K562 (cell line): ENCODE measurements at places on chromosomes 12 and 14.

DNA sequence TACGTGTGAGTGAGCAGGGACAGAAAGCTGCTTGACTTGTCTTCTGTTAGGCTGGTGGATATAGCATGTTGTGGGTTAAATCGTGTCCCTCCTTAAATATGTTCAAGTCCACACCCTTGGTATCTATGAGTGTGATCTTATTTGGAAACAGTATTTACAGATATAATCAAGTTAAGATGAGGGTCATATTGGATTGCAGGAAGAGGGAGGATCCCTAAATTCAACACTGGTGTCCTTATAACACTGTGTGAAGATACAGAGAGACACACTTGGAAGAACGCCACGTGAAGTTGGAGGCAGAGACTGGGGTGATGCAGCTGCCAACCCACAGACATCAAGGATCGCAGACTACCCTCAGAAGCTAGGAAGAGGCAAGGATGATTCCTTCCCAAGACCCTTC is 275.2 kb upstream of the SSTR1 start:
- no peak for DNase-seq

GRCh38 chr12:29519585-29520182 is 22.2 kb upstream of the OVCH1 start:
- DNase-seq: peak; percentile 25

- no peak for DNase-seq
Measured at GRCh38 chr14:101836135-101836534, 74.6 kb downstream of the PPP2R5C start.

DNA sequence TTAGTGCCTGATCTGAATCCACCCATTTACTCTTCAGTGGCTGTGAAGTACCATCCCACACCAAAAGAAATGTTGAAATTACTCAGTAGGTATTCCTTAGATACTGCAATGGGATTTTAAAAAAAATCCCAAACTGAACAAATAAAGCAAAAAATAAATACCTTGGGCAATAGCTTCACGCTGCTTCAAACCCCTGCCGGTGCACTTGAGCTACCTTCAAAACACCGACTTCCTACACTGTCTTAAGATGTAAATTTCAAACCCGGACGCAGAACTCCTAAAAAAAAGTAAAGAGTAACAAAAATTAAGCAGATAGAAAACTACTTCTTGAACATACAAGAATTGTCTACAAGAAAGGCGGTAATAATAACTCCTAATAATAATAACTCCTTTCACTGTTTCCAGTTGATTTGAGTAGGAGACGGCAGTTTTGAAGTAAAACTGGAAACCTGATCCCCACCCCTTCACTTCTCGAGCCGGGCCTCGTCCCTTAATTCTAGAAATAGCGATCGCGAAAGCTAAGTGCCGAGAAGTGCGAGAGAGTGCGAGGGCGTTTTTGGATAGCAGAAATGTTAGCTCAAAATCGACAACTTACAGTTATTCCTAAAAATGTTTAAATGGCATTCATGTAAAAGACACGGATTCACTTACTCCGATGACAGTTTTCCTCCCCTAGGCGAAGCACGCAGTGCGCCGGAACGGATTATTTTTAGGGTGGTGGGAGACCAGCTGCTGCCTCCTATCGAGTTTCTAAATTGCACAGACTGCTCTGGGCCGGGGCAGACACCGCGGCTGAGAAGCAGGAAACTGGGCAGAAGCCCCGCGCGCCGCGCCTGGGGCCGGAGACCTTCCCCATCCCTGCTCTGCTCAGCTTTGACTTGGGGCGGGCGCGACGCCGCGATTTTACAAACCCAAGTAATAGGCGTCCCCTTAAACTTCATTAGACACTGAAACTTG is at the start of gene ABCC9:
Gene ABCC9 (minus strand): TSS at position 878 of the 957 bp plus-strand sequence. CDS start 4,752 bp downstream, outside the sequence.
- DNase-seq: peak; percentile 4

DNA sequence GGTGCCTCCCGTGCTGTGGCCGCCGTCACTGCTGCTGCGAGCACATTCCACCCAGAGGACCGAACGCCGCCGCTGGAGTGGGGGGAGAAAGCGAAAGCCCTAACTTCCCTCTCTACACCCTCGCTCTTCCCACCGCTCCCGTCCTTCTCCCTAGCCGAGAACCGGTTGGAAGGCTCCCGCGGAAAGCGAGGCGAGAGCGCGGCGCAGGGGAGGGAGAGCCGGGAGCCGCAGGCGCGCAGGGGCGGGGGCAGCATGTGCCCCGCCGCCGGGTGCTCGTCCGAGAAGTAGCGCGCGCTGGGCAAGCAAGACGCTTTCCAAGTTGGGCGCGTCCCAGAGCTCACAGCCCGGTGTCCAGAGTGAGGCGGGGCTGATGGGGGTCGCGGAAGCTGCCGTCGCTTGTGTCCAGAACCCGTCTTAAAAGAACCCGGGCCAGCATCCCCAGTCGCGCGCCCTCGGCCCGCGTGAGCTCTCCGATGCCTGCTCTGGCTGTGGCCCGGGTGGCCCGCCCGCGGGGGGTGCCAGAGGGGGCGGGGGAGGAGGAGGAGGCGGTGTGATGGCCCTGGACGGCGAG is at the start of gene TRHDE:
Gene TRHDE (plus strand): TSS at position 280 of the 571 bp plus-strand sequence. CDS start 274 bp downstream, at position 554.
- DNase-seq: no peak

DNA sequence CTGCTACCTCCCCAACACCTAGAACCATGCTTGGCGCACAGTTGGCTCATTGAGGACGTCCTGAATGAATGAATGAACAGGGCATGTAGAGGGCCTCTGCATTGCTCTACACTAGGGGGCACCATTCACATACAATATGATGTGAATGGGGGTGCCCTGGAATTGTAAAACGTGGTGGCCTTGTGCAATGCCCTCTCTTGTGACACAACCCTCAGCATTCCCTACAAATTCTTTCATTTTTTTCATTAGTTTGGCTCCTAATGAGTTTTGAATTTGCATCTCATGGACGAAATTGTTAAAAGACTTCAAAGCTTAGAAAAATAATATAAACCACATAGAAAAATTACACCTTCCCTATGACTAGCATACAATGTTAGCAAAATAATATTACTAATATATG is 2.3 kb upstream of the DIO2 start:
- DNase-seq: no peak

GRCh38 chr12:14954269-14954668 is 7.1 kb downstream of the ARHGDIB start:
- no peak for DNase-seq

DNA sequence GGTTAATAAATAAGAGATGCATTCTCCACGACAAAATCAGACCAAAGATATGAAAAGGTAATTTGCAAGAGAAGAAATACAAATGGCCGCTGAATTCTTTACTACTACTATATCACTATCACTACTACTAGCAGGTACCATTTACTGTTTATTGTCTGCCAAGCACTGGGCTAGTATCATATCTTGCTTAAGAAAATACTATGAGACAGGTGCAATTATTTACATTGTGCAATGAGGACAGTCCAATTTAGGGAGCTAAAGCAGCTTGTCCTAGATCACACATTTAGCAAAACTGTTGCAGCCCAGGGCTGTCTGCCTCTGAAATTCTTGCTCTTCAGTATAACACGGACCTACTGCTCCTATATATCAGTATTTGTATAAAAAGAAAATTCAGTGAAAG is 52.8 kb downstream of the CRADD start:
- DNase-seq: no peak

DNA sequence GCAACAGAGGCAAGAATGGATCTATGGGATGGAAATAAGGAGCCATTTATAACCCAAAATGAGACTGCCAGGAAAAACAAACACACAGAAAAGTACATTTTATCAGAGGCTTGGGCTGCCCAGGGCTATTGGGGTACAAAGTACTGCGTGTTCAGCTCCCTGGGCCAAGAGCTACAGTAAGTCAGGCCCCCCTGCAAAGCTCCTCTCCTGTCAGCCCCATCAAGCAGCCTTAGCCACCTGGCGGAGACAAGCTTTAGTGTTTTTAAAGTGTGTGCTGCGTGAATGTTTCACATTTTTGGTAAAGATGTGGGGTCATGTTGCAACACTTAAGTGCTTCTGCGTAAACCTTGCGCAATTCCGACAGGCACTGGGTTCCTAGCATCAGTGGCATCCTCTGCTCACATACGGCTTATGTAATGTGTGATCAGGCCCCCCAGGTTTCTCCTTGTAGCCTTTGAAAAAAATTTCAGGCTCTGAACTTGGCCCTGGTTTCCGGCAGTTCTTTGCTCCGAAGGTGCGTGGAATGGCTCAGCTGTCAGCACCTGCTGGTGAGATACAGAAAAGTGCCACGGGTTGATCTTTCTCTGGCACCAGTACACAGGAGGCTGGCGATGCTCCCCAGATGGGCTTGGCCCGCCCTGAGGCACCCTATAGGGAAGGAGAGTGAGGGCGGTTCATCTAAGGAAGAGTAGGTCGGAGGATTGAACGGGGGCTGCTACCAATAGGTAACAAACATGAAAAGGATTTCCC is 198.7 kb upstream of the EEA1 start:
- peak; percentile 50 for DNase-seq

GRCh38 chr12:74490390-74491064 is 47.1 kb upstream of the ATXN7L3B start:
- DNase-seq: no peak

- no peak for DNase-seq
Measured at GRCh38 chr12:94977766-94978468, 25.6 kb downstream of the NDUFA12 start.
